NCI-H524 (cell line): ENCODE measurements at places on chromosomes 5 and 9.

DNA sequence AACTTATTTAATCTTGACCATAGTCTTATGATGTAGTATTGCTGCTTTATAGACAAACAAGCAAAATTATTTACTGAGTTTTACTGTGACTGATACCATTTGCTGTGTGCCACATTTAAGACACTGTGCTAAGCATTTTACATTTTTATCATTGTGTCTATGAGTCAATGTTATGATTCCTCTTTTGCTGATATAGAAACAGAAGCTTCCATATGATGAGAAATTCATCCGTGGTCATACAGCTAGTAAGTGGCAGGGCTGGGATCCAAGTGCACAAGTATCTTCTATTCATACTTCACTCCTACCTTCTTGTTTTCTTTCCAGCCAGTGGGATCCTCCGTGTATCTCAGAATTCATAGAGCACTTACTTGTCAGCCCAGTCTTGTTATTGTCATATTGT lies 17.1 kb upstream of the IFNK start:
- no peak for DNase-seq

- peak; percentile 98 for DNase-seq
These were observed 36.2 kb upstream of the SMARCA2 start for GRCh38 chr9:1978941-1979340.

DNA sequence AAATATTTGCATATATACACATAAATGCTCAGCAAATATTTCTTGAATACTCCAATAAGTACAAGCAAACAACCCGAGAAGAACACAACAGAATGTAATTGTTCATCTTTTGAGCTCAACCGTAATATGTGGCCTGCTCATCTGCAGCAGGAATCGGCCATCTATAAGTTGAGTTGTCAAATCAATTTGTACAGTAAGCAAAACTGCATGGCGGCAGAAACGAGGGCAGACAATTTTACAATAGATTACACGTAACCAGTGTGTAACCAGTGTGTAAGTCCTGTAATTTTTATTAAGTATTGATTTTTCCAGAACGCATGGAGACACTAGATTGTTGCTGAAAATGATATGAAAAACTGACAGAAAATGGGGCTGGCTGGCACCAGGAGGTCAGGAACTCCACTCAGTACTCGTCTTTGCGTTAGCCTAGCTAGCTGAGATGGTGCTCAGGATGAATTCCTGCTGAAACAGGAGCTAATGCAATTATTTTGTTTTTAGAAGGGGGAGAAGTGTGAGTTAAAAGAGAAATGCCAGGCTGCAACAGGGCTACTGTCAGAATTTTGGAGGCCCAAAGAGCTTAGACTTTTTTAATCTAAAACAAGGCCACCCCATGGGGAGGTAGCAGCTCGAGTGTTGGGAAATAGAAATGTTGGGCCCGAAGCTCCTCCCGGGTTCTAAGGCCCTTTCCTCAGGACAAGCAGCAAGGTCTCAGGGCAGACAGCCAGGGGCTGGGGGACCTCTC lies 682 bp downstream of the DHX29 start:
- DNase-seq = no peak

- DNase-seq = peak; percentile 66
These were observed 19.8 kb upstream of the FER start for GRCh38 chr5:108727651-108728565.

GRCh38 chr9:133992780-133993634 lies 883 bp upstream of the VAV2 start:
- DNase-seq = peak; percentile 87

DNA sequence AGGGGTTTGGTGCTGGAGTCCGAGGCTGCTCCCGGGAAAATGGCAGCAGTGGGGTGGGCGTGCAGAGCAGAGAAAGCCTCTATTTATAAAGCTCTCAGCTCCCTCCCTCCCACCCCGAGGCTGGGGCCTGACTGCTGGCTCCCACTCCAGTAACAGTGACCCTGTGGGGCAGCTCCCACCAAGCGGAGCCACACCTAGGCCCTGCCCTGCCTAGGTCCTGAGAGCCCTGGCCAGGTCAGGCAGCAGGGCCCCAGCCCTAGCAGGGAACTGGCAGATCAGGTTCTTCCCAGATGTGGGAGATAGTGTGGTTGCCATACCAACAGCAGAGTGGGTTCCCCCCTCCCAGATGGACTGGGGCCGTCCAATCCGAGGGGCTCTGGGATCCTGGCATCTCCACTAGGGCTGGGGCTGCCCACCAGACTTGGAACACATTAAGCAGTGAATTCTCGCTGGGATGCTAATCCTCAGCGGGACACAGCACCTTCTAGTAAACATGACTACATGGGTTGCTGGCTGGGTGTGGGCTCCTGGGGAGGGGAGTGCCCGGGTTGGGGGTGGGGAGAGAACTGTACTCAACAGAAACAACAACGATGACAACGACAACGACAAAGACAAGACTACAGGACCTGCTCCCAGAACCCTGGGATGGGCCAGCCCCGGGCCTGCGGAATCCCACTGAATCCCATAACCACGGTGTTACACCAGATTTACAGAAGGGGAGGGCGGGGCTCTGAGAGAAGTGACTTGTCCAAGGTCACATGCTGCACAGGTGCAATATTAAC lies 1.5 kb downstream of the SH3GLB2 start:
- DNase-seq = peak; percentile 20

DNA sequence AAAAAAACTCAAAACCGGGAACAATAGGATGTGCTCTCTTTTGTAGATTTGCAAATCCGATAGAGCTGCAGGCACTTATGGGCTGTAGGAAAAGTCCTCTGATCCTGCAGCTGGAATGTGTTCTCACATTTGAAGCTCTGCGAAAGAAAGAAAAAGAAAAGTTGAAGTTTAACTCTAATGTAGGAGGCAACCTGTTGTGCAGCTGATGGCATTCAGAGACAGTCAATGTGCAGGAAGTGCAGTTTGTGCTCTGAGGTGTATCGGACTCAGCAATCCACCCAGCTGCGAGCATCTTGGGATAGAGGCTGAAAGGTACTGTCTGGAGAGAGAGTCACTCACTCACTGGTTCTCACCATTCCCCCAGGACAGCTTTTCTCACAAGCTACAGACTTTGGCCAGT lies 339.2 kb downstream of the AGTPBP1 start:
- no peak for DNase-seq

GRCh38 chr9:96449523-96449844 lies 485 bp upstream of the HABP4 start:
- peak; percentile 73 for DNase-seq

GRCh38 chr9:12975496-12975895 lies 200.7 kb downstream of the LURAP1L start:
- no peak for DNase-seq

DNA sequence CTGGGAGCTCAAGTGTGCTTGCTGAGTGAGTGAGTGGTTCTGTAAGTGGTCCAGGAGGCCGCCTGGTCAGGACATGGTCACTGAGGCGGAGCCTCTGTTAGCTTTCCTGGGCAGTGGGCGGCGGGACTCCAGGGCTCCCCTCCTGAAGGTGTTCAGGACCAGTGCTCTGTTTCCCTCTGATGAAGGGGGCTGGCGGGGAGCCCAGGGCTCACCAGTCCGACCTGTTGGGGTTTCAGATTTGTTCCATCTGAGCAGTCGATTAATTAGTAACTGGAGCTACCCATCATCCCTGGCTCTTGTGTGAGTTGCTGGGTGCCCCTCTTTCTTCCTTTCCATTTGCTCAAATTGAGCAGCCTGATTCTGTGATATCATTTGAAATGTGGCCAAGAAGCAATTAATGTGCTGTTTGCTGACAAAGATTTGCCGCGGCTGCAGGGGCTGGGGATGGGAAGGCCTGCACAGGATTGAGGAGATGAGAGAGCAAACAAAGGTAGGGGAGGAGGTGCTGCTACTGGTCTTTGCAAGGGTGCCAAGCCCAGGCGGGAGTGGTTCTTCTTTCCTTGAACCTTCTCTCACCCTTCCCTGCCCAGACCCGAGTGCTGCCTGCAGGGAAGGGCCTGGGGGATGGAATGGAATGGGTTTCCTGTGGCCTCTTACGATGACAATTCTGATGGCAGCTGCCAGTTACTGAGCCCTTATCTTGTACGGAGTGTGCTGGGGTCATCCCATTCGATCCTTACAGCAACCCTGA lies 92.8 kb upstream of the PITX1 start:
- DNase-seq = no peak

- peak; percentile 79 for DNase-seq
These were observed 18.0 kb downstream of the ORM2 start for GRCh38 chr9:114347675-114348074.

DNA sequence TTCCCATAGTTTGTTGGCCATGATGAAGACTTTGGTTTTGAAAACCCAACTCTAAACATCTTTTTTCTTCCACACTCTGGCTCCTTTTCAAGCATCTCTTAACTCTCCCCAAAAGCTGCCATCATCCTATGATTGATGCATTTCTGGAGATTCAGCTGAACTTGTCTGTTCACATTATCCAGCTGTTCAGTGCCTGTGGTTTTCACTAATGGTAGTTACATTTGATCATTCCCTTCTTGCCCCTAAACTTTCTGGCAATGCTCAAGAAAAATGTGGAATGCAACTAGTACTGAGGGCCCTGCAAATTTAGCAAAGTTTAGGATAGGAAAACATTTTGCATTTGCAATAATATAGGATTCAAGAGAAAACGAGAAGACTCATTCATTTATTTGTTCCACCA lies 267.5 kb downstream of the ENC1 start:
- DNase-seq = no peak

DNA sequence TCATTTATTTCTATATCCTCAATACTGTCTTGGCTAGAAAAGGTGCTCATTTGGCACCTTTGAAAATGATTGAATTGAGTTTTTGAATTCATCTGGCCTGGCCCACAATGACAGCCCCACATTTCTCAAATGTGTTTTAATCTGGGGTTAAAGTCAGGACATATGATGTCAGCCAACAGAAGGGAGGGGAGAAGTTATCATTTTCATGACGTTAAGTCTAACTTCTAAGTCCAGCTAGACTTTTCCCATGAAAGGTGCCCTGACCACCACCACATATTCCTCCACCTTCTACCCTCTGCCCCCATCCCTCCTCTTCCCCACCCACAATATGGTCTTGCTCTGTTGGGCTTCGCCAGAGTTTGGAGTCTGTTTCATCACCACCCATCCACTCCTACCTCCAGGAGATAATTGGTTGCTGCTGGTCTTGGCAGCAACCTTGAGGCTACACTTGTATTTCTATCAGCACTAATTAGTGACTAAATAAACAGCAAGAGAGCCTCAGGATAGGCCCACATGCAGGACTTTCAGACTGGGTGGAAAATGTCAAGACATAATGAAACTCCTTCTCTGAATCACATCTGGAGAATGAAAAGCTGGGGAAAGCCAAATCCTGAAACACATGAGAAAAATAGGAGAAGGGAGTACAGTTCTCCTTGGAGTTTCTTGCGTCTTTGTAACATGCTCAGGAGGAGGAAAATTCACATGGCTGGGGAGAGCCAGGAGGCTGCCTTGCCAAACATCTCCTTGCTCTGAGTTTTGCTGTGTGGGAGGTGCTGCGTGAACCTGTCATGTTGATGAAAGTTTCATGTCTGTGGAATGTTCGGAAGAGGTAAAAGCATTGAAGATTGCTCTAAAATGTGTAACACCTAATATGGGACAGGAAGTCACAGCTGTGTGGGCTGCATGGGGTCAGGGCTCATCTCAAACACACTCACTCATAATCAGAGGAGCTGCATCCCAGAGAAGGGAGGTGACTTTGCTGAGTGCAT lies 544.7 kb upstream of the KLF4 start:
- DNase-seq = no peak

DNA sequence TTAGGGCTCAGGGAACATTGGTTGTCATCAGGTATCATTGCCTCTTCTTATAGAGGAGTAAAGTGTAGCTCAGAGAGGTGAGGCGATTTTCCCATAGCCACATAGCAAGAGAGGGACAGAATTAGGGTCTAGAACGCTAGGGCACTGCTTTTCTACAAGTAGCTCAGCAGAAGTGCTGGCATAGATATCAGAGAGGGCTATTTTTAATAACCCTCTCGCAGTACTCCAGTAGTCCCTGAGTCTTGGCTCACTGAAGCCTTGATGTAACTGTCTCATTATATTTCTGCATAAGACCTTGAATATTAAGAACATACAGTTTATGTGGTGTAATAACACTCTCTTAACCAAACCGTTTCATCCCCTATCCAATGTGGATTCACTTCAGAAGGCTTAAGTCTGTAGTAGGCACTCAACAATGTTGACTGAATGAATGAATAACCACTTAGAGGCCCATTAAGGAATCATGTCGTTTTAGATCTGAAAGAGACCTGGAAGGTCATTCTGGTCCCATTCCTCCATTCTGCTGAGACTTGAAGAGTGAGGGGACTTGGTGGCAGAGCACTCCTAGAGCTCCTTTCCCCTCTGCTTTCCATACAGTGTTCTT lies 4.7 kb upstream of the FRMPD1 start:
- peak; percentile 68 for DNase-seq
